ENCODE measurements at places on chromosomes 7 and 10. TPM values are rescaled to one million over a fixed set of nuclear protein-coding genes. Genes with fewer than 3 reads are reported as not detected.

FAM25C gene
- not detected for total RNA-seq

INA gene
- not detected for total RNA-seq

EN2 gene
- not detected for total RNA-seq

DNAJC2 gene
- total RNA-seq = 34.2 TPM

NUTM2E gene
- 0.58 TPM for total RNA-seq

PAPSS2 gene
- 2.2 TPM for total RNA-seq

THSD7A gene
- 0.03 TPM for total RNA-seq

TSPAN12 gene
- total RNA-seq = 1.9 TPM

COBL gene
- total RNA-seq = 0.21 TPM

TRIM74 gene
- 0.31 TPM for total RNA-seq

ST8SIA6 gene
- total RNA-seq = not detected

FAM25A gene
- not detected for total RNA-seq

MACROH2A2 gene
- total RNA-seq = not detected

CCDC146 gene
- 1.2 TPM for total RNA-seq

Measured in GM12878 (cell line).